ENCODE measurements at places on chromosomes 7 and 10.

DNA sequence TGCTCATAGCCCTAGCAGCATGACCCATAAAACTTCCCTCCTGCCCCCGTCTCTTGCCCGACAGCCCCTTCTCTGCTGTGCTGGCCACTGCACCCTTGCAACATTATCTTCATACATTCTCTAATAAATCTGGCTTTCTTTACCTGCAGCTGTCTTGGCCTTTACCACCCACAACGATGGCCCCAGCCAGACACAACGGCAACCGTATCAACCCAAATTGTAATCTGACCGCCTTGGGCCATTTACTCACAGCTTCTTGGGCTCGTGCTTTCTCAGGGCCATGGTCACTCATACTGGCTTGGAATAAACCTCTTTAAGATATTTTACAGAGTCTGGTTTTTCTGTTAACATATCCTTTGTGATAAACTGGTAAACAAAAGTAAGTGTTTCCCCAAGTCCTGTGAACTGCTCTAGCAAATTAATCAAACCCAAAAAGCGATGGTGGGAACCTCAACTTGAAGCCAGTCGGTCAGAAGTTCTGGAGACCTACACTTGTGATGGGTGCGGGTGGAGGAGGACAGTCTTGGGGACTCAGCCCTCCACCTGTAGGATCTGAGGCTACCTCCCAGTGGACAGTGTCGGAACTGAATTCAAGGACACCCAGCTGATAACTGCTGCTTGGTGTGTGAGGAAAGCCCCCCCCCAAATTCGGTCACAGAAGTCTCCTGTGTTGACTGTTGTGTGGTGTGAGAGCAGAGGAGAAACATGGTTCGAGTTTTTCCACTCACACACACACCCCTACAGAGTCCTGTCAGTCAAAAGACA lies 87.6 kb upstream of the ATP6V0A4 start:
- DNase-seq = no peak

GRCh38 chr10:84294766-84295447 lies 33.5 kb upstream of the CCSER2 start:
- no peak for DNase-seq

- DNase-seq = no peak
Observed at GRCh38 chr7:35995334-35995733, 157.7 kb upstream of the EEPD1 start.

DNA sequence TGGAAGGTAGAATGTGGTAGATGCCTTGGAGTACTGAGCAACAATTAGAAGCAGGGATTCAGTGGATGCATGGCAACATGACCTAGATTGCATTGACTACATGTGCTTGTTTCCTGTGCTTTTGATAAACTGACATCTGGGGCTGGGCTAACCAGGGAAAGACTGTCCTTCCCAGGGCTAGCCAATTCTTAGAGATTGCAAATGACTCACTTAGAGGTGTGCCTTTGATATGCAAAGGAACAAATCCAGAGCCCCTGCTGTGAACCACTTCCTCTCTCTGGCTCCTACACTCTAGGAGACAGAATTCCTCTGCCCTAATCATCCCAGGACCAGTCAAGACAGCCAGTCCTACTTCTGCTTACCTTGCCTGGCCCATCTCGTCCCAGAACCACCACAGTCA lies 651.5 kb downstream of the LRMDA start:
- DNase-seq = no peak

DNA sequence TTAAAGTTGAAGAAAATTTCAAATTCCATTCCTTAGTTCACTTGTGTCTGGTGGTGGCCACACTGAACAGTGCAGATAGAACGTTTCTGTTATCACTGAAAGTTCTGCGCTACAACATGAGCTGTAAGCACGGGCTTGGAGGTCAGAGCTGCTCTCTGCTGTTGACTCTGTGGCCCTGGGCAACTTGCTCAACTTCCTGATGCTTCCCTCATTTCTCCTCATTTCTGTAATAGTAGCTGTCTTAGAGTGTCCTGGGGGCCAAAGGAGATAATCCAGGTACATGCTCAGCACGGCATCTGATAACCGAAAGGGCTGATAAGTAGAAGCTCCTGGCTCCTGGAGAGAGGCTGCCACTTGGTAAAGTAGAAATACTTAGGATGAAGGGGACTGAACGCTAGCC lies 92.3 kb upstream of the DUSP5 start:
- no peak for DNase-seq

DNA sequence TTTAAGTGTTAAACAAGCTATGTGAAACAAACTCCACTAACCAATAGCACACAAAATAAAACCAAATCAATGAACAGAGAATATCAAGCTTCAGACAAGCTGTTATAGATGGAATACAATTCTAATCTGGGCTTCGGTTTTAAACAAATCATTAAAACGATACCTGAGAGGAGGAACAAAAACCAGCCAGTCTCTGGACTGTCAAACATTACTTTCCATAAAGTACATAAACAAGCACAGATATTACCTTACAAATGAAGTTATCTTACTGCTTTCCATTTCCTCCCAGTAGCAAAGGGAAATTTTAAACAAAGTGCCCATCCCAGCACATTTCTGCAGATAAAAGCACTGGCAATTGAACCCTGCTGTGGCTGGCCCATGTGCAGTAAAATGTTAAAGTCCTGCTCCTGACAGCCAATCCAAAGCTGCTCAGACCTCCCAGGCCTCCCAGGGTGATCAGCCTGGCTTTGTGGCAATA lies 128.0 kb downstream of the NRCAM start:
- no peak for DNase-seq

GRCh38 chr10:49741108-49741995 lies 20.8 kb downstream of the OGDHL start:
- no peak for DNase-seq

DNA sequence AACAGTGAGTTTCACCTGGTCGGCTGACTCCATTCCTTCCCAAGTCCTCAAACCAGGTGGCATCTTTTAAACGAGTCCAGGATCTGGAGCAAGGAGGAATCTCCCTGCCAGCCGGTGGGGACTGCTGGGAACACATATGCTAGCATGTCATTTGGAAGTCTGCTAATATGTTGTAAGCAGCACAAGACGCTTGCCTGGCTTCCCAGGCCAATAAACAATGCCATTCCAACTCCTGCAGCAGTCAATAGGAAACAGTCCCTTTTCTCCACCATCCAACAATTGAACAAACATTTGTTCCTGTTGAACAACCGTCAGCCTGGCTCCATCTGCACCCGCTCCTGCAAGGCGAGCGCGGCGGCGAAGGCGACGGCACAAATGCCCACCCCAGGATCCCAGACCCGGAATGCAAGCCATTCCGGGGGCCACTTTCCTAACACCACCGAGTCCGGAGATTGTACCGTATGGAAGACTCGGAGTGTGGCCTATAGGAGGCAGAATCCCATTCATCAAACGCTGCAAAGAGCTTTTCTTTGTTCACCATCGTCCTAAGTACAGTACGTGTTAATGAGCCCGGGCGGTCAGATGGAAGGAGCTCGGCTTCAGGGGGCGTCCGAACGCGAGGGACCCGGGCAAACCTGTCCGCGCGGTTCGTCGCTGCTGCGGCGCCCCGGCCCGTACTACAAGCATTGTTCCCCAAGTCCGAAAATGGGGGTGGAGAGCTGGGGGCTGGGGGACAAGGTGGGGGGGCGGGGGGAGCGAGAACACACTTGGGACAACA lies 1.6 kb downstream of the FAM53B start:
- no peak for DNase-seq

- DNase-seq = no peak
Observed at GRCh38 chr7:121271916-121272315, 56.9 kb upstream of the WNT16 start.

All from CD4-positive, alpha-beta T cell treated with Interferon alpha-2 for 1 hour (primary cell).